Aorta (tissue), 5 donors: ENCODE measurements at places on chromosomes 11 and 22.

DNA sequence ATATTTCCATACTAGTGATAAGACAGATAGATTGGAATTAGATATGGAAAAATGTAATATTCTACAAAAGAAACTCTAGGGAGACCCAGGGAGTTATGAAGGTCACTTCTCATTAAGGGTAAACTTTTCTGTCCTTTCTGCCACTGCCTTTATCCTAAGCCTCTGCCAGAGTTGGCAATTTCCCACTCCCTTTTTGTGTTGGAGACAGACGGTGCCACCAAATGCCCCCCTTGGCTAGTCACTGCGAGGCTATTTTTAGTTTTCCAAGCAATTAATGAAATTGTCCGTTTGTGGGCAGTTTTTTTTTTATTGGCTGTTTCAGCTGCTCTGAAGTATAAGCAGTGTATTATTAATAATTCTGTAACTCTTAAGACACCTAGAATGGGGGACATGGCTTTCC is 67.6 kb upstream of the TENM4 start:
- no peak for DNase-seq

- DNase-seq, result no peak
These were observed 579 bp upstream of the CYB5R2 start for GRCh38 chr11:7673724-7674434.

- no peak for DNase-seq
These were observed 122.2 kb downstream of the ARL14EP start for GRCh38 chr11:30445056-30445455.

GRCh38 chr11:76880314-76880713 is 19.6 kb downstream of the ACER3 start:
- DNase-seq, result no peak

DNA sequence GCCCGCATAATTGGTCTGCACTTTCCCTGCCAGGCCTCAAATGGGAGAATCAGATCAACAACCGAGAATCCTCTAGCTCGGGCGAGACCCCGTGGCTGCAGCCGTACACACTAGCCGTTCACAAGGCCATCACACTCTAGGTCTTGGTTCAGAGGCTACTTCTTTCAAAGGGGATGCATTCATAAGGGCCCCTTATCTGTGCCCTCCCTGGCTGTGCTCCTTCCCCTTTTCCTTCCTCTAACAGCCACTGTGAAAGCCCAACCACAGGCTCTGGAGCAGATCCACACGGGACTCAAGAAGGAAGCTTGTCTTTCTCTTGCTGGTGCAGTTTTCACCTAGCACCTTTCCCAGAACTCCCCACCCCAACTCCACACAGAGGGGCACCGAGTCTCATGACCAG is 24.5 kb downstream of the SMIM38 start:
- no peak for DNase-seq

GRCh38 chr11:61026121-61027031 is 54.9 kb downstream of the CD6 start:
- DNase-seq, result no peak

GRCh38 chr22:42627981-42628380 is 12.4 kb downstream of the ATP5MGL start:
- DNase-seq, result no peak

DNA sequence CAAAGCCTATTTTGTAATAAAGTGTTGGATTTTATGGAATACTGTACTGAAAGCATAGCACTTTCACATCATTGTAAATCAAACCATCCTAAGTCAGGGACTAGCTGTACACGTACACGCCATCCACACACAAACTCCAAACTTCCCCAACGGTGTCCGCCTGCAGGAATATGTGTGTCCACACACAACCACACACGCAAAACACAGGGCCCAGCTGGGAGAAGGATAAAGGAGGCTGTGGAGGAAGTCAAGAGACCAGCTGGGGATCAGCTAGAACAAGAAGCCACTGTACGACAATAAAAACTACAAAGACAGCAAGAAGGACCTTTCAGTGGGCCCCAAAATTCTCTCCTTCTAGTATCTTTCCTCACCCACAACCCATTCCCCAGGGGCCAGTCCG is 1.6 kb downstream of the TRIM29 start:
- no peak for DNase-seq

DNA sequence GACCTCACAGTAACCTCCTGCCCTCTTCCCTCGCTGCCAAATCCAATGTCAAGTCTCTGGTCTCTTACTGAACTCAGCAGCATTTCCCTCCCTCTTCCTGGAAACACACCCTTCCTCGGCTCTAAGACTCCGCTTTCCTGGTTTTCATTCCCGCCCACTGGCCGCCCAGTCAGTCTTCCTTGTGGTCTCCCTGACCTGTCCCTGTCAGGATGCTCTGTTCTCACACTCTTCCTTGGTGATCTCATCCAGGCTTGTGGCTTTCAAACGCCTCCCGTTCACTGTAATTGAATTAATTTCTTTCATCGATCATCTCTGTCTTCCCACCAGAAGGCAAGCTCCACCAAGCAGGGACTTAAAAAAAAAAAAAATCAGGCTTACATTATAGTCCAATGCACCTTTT is 33.5 kb downstream of the MYO18B start:
- DNase-seq, result no peak

DNA sequence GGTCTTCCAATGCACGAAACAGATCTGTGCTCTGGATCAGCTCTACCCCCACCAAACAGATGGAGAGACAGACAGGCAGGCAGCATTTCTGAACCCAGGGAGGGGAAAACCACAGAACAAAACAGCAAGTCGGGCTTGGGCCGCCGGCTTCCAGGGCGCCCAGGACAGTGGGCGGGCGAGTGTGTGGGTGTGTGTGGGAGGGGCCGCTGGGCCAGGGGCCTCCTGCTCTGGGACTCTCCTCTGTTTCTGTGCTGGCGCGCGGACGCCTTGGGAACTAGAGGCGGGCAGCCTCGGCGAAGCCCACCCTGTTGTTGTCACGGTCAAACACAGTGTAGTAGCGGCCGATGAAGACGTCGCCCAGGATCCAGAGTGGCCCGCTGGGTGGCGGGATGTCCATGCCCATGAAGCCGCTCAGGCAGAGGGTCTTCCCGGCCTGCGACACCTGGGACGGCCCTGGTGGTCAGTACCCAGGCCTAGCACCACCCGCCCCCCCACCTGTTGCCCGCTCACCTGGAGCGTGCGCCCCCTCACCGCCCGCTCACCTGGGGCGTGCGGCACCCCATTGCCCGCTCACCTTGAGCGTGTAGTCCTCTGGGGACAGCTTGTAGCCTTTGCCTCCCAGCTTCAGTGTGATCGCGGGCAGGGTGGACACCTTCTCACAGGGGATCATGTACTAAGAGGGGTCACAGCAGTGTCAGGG is 3.0 kb upstream of the IFITM10 start:
- DNase-seq, result peak; percentile 48

- no peak for DNase-seq
These were observed 154.8 kb downstream of the UVRAG start for GRCh38 chr11:75969626-75970308.

DNA sequence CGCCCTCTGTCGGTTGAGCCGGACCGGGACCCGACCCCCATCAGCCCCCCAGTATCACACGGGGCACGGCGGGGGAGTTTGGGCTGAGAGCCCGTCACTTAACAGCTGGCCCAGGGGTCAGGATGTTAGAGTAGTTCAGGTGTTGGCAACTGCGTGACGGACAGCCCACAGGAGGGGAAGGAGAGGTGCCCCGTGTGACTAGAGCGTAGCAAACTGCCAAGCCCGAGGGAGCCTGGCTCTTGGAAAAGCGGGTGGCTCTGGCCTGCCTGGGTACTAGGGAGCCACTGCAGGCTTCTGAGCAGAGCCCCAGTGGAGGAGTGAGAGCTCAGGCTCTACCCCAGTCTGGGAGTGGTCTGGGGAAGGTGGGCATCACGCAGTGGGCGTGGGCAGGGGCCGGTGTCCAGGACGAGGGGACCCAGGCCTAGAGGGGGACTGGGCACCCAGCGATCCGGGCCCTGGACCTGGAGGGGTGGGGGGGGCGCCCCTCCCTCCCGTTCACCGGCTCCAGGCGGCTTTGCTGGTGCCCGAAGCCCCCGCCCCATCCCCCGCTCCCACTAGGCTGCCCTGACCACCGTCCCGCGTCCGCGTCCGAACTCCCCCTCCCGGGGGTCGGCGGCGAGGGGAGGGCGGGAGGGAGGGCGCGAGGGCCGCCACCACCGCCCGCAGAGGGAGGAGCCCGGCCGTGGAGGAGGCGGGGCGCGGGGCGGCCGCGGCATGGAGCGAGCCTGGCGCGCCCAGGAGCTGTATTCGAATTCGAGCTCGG is 24.4 kb downstream of the SHANK3 start:
- peak; percentile 76 for DNase-seq

DNA sequence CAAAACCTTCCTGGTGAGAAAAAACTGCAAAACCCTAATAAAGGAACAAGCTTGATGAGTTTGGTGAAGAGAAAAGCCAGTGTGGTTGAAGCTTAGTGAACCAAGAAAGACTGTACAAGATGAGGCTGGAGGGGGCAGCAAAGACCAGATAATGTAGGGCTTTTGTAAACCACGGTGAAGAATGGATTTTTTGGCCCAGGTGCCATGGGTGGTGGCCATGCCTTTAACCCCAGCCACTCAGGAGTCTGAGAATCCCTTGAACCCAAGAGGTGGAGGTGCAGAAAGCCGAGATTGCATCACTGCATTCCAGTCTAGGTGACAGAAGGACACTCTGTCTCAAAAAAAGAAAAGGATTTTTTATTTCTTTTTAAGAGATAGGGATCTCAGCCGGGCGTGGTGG is 5.0 kb upstream of the ZDHHC5 start:
- DNase-seq, result no peak

DNA sequence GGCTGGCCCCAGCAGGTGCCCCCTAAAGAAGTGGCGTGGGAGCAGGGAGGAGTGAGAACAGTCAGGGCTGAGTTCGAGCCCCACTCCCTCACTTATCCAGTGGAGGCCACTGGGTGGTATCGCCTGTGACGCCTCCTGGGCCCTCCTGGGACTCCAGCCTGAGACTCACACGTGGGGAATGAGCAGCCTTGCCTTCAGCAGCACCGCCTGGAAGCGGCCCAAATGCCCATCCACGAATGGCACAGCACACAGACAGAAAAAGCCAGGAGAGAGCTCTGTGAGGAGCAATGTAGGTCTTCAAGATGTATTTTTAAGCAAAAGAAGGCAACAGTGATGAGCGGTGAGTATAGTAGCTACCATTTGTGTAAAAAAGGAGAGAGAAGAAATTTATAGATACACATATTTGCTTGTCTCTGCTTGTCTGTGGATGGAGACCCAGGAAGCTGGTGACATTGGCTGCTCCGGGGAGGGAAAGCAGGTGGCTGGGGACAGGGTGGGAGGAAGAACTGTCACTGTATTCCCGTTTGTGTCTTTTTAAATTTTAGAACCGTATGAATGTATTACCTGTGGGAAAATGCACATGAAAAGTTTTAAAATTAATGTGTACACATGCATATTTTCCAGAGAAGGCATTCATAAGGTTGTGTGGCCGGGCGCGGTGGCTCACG is 13.2 kb downstream of the KCNJ4 start:
- DNase-seq, result no peak

DNA sequence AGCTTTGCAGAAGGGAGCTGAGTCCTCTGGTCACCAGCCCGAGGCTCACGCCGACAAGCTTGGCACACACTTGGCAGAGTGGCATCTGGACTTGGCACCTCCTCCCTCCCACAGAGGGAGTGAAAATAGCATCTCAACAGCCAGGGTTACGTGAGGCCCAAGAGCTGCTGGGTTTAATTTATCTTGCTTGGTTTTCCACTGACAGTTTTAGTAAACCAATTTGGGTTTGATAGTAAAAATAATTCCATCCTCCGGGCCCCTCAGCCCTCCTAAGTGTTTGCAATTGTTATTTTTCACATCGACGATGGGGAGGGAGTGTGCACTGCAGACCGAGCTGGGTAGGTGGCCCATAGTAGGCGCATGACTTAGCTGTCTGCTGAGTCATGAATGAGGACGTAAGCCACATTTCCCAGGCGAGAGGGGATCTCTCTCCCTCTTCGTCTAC is 107.6 kb upstream of the ASPHD2 start:
- peak; percentile 65 for DNase-seq

GRCh38 chr11:115450519-115450918 is 53.7 kb downstream of the CADM1 start:
- DNase-seq, result no peak

GRCh38 chr11:553083-553987 is 7.2 kb downstream of the LMNTD2 start:
- no peak for DNase-seq

GRCh38 chr11:124198897-124199296 is 15.8 kb downstream of the OR10D3 start:
- no peak for DNase-seq

DNA sequence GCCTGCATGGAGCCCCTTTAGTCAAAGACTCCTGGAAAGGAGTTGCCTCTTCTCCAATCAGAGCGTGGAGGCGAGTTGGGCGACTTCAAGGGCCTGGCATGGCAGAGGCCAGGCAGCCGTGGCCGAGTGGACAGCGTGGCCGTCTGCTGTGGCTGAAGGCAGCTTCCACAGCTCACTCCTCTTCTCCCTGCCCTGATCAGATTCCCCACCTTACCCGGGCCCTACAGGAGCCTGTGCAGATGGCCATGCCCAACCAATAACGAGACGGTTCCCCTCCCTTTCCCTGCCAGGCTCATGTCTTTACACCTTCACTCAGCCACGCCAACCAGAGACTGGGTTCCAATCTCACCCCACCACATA is 20.0 kb upstream of the SLC22A12 start:
- no peak for DNase-seq

DNA sequence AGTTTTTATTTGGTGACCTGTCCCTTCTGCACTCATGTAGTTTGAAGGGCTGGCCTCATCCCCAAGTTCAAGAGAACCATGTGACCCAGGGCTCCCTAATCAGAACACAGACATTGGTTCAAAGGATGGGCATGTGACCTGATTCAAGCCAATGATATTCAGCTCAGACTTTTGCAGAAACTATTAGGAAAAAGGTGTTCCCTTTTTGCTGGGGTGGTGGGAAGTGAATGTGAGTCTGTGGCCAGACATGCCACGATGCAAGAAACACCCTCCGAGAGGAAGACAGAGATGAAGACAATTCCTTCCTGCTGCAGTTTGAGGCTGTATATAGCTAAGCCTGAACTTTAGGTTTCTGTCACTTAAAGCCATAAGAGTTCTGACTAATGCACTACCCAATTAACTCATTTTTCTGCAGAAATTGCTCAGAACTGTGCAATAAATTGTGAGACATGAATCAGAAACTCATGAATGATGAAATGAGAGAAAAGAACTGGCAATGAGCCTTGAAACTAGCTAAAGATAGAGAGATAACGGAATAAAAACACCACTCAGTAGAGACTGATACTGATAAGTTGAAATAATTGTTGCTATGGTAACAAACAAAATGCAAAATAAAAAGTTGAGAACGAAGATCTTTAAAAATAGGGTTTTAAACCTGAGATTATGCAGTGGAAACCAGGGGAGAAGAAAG is 9.2 kb upstream of the MAPK1 start:
- DNase-seq, result no peak

- DNase-seq, result no peak
These were observed 2.7 kb downstream of the FAM118A start for GRCh38 chr22:45312415-45312814.

DNA sequence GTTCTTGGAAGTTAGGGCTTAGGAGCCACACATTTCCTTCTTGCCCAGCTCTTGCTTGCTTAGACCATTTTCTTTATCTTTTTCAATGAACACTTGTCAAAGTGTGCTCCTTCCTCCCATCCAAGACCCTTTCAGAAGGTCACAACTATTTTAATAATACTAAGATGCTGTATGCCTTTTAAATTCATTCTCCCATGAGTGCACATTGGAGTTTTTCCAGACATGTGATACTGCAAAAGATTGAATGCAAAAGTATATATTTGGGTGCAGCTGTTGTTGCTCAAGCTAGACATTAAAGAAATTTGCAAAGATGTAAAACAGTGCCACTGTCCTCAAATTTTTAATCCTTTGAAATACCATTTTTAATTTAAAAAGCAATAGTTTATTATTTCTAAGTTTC is 69.3 kb upstream of the TNRC6B start:
- DNase-seq, result no peak
